IMR-90 (cell line): ENCODE measurements at places on chromosomes 4 and X.
A peak's percentile ranks its signal among the peaks of the same experiment; 100 is the strongest.

GRCh38 chr4:128560754-128561495 is 248.6 kb upstream of the JADE1 start:
- no peak overlapping the region for H3K4me3 ChIP-seq
- H3K36me3 ChIP-seq: no peaks in the 10 kb centered on the region
- H3K27me3 ChIP-seq: no peaks in the 10 kb centered on the region
- H3K4me1 ChIP-seq: peaks cover 9% of the 10 kb centered on the region
- H3K27ac ChIP-seq: peak overlapping the region; percentile 70; the same call in 1 of the 2 replicates

DNA sequence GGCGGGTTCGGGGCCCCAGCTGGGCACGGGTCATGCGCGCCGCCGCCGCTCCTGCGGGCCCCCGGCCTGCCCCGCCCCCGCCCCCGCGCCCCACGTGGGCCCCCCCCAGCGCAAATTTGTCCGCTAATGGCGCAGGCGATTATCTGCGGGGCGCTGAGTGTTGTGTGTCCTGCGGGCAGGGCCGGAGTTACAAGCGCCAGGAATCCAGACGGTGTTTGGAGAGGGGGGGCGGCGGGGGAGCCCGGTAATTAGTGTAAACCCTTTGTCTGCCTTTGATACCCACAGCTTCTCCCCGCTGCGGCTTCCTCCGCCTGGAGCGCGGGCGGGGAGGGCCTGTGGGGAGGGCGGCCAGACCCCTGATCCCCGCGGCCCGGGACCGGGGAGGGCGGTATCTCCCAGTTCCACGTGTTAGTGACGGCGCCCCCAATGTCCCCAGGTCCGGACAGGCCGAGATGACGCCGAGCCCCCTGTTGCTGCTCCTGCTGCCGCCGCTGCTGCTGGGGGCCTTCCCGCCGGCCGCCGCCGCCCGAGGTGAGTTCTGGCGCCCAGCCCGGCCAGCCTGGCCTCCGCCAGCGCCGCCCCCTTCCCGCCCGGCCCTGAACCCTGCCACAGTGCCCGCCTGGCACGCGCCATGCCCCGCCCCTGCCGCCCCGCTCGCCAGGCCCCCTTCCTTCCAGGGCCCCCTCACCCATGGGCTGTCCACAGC is 761 bp downstream of the FGFRL1 start:
- peaks cover 5% of the 10 kb centered on the region; the same call in 1 of the 2 replicates for H3K36me3 ChIP-seq
- DNase-seq: no peak
- peaks cover 13% of the 10 kb centered on the region for H3K4me1 ChIP-seq
- peak overlapping the region; percentile 50 for H3K4me3 ChIP-seq
- H3K27ac ChIP-seq: no peak overlapping the region; the same call in 1 of the 2 replicates
- H3K27me3 ChIP-seq: peaks cover 14% of the 10 kb centered on the region

GRCh38 chrX:47927212-47927611 is 76.6 kb downstream of the ZNF182 start:
- no peaks in the 10 kb centered on the region for H3K4me1 ChIP-seq
- no peak overlapping the region for H3K27ac ChIP-seq
- H3K36me3 ChIP-seq: no peaks in the 10 kb centered on the region
- DNase-seq: no peak
- no peaks in the 10 kb centered on the region for H3K27me3 ChIP-seq
- no peak overlapping the region for H3K4me3 ChIP-seq

GRCh38 chrX:1593286-1594271 is 2.2 kb downstream of the AKAP17A start:
- no peak overlapping the region; the same call in 1 of the 2 replicates for H3K27ac ChIP-seq
- peaks cover 3% of the 10 kb centered on the region; the same call in 1 of the 2 replicates for H3K4me1 ChIP-seq
- peak overlapping the region; percentile 95 for H3K4me3 ChIP-seq
- peaks cover 46% of the 10 kb centered on the region for H3K36me3 ChIP-seq

GRCh38 chr4:77488882-77489281 is 116.7 kb upstream of the CXCL13 start:
- DNase-seq: no peak
- no peaks in the 10 kb centered on the region for H3K27me3 ChIP-seq
- no peaks in the 10 kb centered on the region for H3K36me3 ChIP-seq
- H3K4me3 ChIP-seq: no peak overlapping the region

GRCh38 chrX:9757366-9757765 is 8.3 kb downstream of the GPR143 start:
- peaks cover 4% of the 10 kb centered on the region; the same call in 1 of the 2 replicates for H3K27me3 ChIP-seq
- H3K4me1 ChIP-seq: no peaks in the 10 kb centered on the region
- no peak for DNase-seq
- no peaks in the 10 kb centered on the region for H3K36me3 ChIP-seq
- no peak overlapping the region for H3K27ac ChIP-seq

GRCh38 chrX:51336584-51336983 is 4.0 kb downstream of the NUDT10 start:
- H3K27ac ChIP-seq: no peak overlapping the region
- no peaks in the 10 kb centered on the region for H3K36me3 ChIP-seq
- H3K4me3 ChIP-seq: no peak overlapping the region
- peak; percentile 40 for DNase-seq

DNA sequence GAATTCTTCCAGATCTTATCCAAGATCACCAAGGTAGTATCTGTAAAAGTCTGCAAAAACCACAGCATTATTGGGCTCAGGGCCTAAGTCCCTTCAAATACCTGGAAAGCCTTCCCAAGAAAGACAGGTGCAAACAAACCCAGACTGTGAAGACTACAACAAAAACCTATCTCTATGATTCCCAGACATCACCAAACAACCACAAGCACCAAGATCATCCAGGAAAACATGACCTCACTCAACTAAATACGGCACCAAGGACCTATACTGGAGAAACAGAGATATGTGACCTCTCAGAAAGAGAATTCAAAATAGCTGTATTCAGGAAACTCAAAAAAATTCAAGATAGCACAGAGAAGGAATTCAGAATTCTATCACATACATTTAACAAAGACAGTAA is 15.3 kb downstream of the TCEAL1 start:
- no peak overlapping the region for H3K27ac ChIP-seq
- H3K4me3 ChIP-seq: no peak overlapping the region
- no peaks in the 10 kb centered on the region for H3K36me3 ChIP-seq
- no peaks in the 10 kb centered on the region for H3K27me3 ChIP-seq

- H3K27ac ChIP-seq: no peak overlapping the region
- peaks cover 5% of the 10 kb centered on the region for H3K4me1 ChIP-seq
- peaks cover 5% of the 10 kb centered on the region; the same call in 1 of the 2 replicates for H3K27me3 ChIP-seq
These were observed 338.7 kb upstream of the GATB start for GRCh38 chr4:152099555-152099954.

GRCh38 chrX:129876771-129877305 is 29.1 kb upstream of the UTP14A start:
- peak; percentile 29 for DNase-seq
- no peak overlapping the region for H3K4me3 ChIP-seq
- H3K27me3 ChIP-seq: peaks cover 13% of the 10 kb centered on the region
- no peaks in the 10 kb centered on the region for H3K4me1 ChIP-seq
- no peak overlapping the region for H3K27ac ChIP-seq
- H3K36me3 ChIP-seq: no peaks in the 10 kb centered on the region

DNA sequence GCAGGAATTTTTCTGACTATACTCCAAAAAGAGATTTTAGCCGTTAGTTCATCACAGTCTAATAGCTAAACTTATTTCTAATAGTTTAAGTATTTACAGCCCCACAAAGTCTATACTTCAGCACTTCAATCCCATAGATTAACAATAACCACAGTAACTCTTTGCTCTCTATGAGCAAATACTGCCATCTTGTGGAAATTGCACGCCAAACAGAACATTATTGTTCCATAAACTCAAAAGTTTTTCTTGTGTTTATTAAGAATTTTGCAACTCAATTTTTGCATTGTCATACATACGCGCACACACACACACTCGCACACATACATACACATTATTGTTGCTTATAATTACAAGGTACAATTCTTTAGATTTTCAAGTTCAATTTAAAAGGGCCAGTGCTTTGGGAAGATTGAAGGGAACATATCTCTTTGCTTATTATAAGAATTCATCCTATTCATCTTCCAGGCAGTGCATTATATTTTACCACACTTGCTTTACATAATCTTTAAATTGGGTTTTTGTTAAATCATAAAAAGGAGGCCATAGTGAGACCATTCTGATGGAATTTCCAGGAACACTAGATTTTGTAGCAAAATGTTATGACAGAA is 63.8 kb upstream of the ATOH1 start:
- no peak overlapping the region for H3K4me3 ChIP-seq
- peak; percentile 44 for DNase-seq
- H3K36me3 ChIP-seq: no peaks in the 10 kb centered on the region
- 0 out of 2 replicates have a peak, but pooled peaks cover 3% of the 10 kb centered on the region for H3K27me3 ChIP-seq

- peaks cover 4% of the 10 kb centered on the region for H3K4me1 ChIP-seq
- no peaks in the 10 kb centered on the region for H3K27me3 ChIP-seq
- DNase-seq: no peak
- no peak overlapping the region for H3K4me3 ChIP-seq
- H3K36me3 ChIP-seq: peaks cover 44% of the 10 kb centered on the region
These were observed 3.5 kb downstream of the UCHL1 start for GRCh38 chr4:41260116-41260733.

DNA sequence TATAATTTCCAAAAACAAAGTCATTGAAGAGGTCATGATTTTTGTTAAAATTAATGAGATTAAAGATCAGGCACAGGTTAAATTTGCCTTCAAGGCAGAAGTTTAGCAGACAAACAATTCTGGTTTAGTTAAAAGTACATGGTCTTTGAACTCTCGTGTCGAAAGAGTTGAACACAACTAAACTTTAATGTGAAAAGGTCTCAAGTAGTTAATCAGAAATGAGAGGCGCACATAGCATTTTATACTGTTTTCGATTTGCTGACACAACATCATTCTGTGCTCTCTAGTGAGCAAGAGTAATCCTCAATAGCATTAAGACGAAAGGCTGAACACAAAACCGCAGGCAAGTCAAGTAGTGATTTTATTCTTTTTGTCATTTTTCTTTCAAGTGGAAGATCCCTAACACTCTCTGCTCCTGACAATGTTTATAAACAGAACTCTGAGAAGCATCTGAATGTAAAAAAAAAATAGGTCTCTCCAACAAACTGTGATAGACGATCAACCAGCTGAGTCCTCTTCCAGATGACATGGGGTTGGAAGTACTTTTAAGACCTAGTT is 49.8 kb downstream of the SH3RF1 start:
- no peak overlapping the region for H3K27ac ChIP-seq
- no peaks in the 10 kb centered on the region; the same call in 1 of the 2 replicates for H3K36me3 ChIP-seq
- H3K4me3 ChIP-seq: no peak overlapping the region; the same call in 1 of the 2 replicates
- no peaks in the 10 kb centered on the region for H3K27me3 ChIP-seq

GRCh38 chrX:110175146-110175545 is 142.7 kb downstream of the AMMECR1 start:
- H3K36me3 ChIP-seq: 0 out of 2 replicates have a peak, but pooled peaks cover 5% of the 10 kb centered on the region
- no peak overlapping the region for H3K27ac ChIP-seq
- no peak for DNase-seq
- no peak overlapping the region for H3K4me3 ChIP-seq
- peaks cover 2% of the 10 kb centered on the region; the same call in 1 of the 2 replicates for H3K4me1 ChIP-seq
- H3K27me3 ChIP-seq: no peaks in the 10 kb centered on the region; the same call in 1 of the 2 replicates

GRCh38 chr4:167230744-167231143 is 3.5 kb downstream of the SPOCK3 start:
- no peak overlapping the region for H3K27ac ChIP-seq
- no peaks in the 10 kb centered on the region for H3K36me3 ChIP-seq
- H3K4me1 ChIP-seq: no peaks in the 10 kb centered on the region
- no peak for DNase-seq
- H3K27me3 ChIP-seq: peaks cover 7% of the 10 kb centered on the region; the same call in 1 of the 2 replicates

DNA sequence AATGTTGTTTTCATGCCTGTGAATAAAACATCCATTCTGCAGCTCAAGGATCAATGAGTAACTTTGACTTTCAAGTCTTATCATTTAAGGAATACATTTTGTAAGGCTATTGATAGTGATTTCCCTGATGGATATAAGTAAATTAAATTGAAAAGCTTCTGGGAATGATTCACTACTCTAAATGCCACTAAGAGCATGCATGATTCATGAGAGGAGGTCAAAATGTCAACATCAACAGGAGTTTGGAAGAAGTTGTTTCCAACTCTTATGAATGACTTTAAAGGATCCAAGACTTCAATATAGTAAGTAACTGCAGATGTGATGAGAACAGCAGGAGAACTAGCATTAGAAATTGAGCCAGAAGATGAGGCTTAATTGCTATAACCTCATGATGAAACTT is 1487.3 kb downstream of the PCDH7 start:
- no peak overlapping the region for H3K27ac ChIP-seq
- H3K36me3 ChIP-seq: no peaks in the 10 kb centered on the region
- no peak overlapping the region for H3K4me3 ChIP-seq
- no peaks in the 10 kb centered on the region for H3K27me3 ChIP-seq
- DNase-seq: no peak

DNA sequence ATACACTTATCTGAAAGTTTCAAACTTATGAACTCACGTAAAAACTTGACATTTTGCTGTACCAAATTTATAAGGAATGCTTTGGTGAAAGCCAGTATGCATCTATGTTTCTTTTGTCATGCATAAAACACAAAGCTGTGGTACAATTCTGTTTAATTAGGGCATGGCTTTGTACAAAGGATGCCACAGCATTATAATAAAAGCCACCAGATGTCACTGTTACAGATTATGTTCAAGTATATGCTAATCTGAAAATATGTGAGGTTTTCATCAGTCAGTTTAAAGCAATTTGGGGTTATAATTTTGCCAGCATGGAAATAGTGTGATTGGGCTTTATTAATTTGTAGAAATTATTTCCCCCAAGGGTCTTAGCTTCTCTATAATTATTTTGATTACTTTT is 69.0 kb downstream of the ATOH1 start:
- H3K27ac ChIP-seq: no peak overlapping the region
- no peak for DNase-seq
- H3K36me3 ChIP-seq: no peaks in the 10 kb centered on the region
- no peaks in the 10 kb centered on the region for H3K27me3 ChIP-seq
- H3K4me3 ChIP-seq: no peak overlapping the region

- H3K27ac ChIP-seq: no peak overlapping the region
- no peak overlapping the region for H3K4me3 ChIP-seq
- no peaks in the 10 kb centered on the region for H3K27me3 ChIP-seq
- H3K4me1 ChIP-seq: no peaks in the 10 kb centered on the region
- no peak for DNase-seq
These were observed 55.2 kb downstream of the MTM1 start for GRCh38 chrX:150623583-150623982.

GRCh38 chr4:111231281-111231680 is 608.4 kb upstream of the PITX2 start:
- H3K27me3 ChIP-seq: no peaks in the 10 kb centered on the region
- no peak overlapping the region for H3K27ac ChIP-seq
- H3K4me1 ChIP-seq: peaks cover 5% of the 10 kb centered on the region; the same call in 1 of the 2 replicates
- H3K36me3 ChIP-seq: no peaks in the 10 kb centered on the region
- no peak for DNase-seq

DNA sequence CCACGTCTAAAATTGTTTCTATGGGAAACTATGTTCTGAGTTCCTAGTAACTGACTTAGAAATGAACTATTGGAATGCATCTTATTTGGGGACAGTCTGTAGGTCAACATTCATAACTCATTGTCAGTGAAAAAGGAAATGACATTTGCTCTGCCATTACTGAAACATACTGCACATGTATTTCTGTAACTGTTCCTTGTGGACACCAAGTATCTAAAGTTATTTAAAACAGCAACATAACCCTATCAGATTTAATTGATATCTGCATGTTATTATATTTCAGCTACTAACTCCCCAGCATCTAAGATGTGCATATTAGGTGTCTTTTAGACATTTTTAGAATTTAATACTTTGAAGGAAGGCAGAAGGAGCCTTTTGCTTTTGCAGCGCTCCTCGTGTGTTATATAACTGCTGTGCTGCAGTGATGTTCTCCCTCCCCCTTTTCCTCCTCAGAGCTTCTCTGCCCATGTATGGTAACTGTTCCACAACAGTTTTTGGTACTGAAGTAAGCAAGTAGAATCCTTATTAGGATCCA is 37.2 kb upstream of the TMEM131L start:
- no peak overlapping the region for H3K4me3 ChIP-seq
- H3K36me3 ChIP-seq: no peaks in the 10 kb centered on the region
- H3K27me3 ChIP-seq: no peaks in the 10 kb centered on the region
- peaks cover 3% of the 10 kb centered on the region for H3K4me1 ChIP-seq
